ENCODE measurements at places on chromosomes 12 and 14. TPM values are rescaled to one million over a fixed set of nuclear protein-coding genes. Genes with fewer than 3 reads are reported as not detected.

- no peak for DNase-seq
These were observed 76.9 kb upstream of the ATF1 start for GRCh38 chr12:50686976-50687375.

C14orf39 gene
- 0.40 TPM for total RNA-seq

DNA sequence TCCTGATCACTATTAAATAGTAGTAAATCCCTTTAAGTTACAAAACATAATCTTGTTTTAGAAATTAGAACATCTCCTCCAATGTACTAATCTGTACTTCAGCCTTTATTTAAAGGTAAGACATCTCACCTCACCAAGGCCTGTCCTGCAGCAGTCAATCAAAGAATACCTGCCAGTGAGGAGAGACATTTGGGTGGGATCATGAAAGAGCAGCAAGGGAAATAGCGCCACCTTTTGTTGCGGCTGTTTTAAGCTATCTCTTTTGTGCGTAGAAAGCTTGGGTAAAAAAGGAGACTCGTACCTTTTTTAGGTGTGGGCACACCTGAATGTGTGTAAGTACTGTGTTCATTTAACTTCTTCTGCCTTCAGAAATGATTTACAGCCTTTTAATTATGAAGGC, 117.8 kb upstream of the TMTC1 start:
- DNase-seq = no peak

- no peak for DNase-seq
These were observed 183.5 kb upstream of the CAND1 start for GRCh38 chr12:67085699-67086098.

AICDA gene
- not detected for total RNA-seq

DNA sequence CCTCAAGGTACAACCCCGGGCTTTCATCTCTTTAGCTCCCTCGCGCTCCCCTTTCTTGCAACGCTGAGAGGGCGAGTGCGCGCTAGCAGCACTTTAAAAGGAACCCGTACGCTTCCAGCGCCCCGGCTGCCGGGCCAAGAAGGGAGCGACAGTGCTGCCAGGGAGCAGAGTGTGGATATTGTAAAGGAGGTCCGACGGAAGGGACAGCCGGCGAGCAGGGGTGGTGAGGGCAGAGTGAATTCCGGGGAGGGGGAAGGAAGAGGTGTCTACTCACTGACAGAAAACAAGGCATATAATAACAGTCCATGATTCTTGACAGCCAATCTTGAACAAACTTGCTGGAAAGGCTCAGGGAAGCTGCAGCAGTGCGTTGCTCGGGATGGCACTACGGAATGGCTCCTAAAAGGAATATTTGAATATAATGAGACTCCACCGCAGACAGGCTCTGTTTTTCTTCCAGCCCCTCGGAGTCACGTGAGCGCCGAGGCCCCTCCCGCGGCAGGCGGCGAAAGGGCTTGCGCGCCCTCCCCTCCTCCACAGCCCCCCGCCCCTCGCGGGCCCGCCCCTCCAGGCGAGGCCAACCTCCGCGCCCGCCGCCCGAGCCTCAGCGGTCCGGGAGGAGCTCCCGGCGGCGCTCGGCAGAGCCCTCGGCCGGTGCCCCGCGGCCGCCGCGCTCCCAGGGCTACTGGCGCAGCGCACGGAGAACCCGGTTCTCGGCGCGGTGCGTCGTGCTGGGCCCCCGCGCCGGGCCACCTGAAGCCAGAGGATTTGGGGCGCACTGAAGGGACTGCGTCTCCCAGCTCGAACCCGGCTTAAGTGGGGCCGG, 3.4 kb downstream of the BMP4 start:
- DNase-seq = peak; percentile 79

All from uterus (tissue), 4 donors.